ENCODE measurements at places on chromosomes 11 and 22. TPM values are rescaled to one million over a fixed set of nuclear protein-coding genes. Genes with fewer than 3 reads are reported as not detected.
A peak's percentile ranks its signal among the peaks of the same experiment; 100 is the strongest.

DNAJC4 gene
- total RNA-seq: 16.6 TPM

BLID gene
- total RNA-seq: 0.77 TPM

DNA sequence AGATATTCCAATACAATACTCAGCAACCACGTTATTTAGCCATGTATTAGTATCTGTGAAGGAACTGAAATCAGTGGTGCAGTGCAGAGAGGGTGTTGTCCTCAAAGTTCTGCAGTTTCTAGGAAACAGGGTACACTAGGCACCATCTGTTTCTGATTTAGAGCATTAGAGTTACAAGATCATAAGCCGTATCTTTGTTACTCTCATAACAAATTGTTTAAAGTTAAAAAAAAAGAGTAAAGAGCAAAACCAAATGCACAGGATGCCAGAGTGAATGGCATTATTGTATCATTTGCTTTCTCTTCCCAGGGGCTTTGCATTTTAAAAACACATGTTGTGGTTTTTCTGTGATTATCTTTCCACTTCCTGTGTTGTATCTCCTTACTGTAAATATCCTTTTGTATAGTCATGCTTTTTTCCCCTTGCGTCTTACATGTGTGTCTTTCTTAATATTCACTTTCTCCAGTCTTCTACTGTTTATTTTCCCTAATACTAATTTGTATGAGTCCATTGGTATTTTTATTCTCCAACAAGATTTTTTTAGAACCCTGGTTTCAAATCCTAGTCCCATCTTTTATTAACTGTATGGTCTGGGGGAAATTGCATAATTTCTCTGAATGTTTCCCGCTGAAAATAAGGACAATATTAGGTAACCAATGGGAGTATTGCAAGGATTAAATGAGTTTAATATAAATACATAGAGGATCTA is 15.2 kb upstream of the NUP160 start:
- no peak for DNase-seq

DNA sequence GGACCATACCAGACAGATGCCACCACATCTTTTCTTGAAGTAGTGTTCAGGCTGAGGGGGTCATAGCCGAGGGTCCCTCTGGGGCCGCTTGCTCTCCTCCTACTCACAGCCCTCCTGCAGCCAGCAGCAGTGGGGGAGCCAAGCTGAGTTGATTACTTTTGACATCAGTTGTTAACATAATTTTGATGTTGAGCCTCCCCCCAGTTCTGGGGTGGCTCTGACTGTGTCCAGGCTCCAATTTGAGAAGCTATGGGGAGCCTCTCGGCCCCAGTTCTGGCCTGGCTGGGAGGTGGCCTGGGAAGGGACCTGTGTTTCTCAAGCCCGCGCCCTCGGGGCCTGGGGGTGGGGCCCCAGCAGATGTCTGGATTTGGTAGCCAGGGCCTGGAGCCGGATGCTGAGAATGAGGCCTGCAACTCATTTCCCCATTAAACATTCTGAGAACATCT is 47.9 kb downstream of the KCNQ1OT1 start:
- DNase-seq: no peak

DNA sequence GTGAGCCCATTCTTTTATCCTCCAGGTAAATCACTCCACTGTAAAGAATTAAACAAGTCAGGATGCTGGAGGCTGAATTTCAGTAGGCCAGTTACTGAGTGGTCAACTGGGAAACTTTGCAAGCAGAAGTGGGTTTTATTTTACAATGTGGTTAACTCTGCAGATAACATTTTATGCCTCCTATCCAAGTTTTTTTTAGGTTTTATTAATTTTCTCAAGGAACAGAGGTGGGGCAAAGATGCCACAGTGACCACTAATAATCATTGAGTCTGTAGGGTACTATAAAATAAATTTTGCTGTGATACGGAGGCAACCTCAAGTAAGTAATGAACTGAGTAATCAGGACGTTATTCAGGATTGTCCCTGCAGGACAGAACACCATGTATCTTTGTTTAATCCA is 599.9 kb downstream of the METTL15 start:
- no peak for DNase-seq

- no peak for DNase-seq
These were observed 1160.5 kb upstream of the CNTN5 start for GRCh38 chr11:97860237-97860636.

DNA sequence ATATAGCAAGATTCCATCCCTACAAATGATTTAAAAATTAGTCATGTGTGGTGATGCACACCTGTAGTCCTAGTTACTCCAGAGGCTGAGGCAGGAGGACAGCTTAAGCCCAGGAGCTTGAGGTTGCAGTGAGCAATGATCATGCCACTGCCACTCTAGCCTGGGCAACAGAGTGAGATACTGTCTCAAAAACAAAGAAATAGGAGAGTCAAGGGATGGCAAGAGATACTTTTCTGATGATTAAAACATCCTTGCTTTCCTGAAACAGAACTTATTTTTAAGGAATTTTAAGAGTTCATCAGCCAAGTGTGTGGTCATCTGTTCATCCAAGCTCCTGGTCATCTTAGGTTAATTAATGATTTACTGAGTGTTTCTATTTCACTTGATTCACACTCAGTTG is 1252.0 kb downstream of the LRRC4C start:
- DNase-seq: no peak

GRCh38 chr11:62680825-62681240 is 2.0 kb upstream of the UBXN1 start:
- DNase-seq: no peak

GRCh38 chr22:46287873-46288751 is 8.6 kb upstream of the GTSE1 start:
- no peak for DNase-seq

DNA sequence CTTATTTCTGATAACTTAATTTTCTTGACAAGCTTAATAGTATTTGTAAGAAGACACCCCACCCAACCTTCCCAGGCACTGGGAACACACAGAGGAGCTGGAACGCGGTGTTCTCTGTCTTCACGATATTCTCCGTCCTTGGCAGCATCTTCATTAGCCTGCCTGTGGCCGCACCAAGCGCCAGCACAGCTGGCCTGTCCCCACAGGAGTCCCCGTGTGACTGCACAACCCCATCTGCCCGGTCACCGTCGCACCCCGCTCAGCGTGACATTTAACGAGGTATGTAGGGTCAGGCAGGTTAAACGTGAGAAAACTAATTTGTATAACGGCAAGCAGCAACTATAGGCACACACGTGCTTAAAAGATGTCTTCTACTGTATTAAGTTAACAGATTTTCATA is 293.3 kb downstream of the BRD1 start:
- DNase-seq: no peak

- DNase-seq: peak; percentile 86
These were observed 535.6 kb downstream of the INSC start for GRCh38 chr11:15650105-15650938.

- no peak for DNase-seq
These were observed 576.8 kb downstream of the SOX6 start for GRCh38 chr11:15779518-15779917.

DNA sequence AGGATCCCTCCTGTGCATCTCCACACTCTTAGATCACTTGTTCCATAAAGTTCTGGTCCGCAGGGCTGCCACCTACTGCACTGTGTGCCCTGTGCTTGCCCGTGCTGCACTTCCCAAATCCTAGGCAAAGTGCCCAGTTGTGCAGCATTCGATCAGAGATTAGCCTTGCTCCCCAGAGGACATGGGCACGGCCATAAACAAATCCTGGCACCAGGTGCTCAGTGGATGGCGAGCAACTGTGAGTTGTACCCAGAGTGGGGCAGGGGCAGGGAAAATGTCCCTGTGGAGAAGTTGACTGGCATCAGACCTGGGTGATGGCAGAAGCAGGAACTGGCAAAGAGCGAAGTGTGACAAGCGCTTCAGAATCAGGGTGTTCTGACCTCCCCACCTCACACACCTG is 4.7 kb downstream of the FADS2 start:
- no peak for DNase-seq

Measured in uterus (tissue), 4 donors.